ENCODE measurements at places on chromosomes 2 and 18. TPM values are rescaled to one million over a fixed set of nuclear protein-coding genes. Genes with fewer than 3 reads are reported as not detected.

DNA sequence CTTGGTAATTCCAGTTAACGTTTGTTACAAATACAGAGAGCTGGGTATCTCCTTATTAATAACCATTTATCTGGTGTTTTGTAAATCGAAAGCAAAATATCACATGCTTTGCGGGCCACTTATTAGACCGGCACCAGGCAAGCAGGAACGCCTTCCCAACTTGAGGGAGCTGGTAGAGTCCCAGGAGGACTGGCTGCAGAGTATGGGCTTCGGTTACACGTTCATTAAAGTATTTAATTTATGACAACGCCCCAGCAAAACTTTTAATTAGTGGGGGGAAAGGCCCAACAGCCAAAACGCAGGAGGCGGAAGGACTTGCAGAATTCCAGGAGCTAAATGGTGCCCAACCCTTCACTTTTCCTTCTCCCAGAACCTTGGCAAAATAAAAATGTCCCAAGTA is 3.7 kb downstream of the SMAD7 start:
- DNase-seq, result no peak

DNA sequence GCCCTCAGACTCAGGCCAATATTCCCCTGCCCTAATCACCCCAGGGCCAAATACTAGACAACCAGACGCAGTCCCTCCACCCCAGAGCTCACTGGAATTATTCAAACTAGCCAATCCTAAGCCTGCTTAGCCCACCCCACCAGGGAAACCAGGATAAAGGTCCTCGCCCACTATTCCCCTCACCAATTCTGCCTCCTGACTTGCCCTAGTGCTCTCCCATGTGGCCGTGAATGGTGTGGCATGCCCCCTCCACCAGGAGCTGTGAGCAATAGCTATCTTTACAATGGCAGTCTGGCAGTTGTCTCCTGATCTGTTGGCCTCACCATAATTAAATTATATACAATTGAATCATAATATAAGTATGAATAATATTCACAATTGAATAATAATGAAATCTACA is 42.3 kb downstream of the FAM124B start:
- DNase-seq, result no peak

GRCh38 chr2:232896111-232896510 is 26.0 kb downstream of the SNORC start:
- DNase-seq, result no peak

DNA sequence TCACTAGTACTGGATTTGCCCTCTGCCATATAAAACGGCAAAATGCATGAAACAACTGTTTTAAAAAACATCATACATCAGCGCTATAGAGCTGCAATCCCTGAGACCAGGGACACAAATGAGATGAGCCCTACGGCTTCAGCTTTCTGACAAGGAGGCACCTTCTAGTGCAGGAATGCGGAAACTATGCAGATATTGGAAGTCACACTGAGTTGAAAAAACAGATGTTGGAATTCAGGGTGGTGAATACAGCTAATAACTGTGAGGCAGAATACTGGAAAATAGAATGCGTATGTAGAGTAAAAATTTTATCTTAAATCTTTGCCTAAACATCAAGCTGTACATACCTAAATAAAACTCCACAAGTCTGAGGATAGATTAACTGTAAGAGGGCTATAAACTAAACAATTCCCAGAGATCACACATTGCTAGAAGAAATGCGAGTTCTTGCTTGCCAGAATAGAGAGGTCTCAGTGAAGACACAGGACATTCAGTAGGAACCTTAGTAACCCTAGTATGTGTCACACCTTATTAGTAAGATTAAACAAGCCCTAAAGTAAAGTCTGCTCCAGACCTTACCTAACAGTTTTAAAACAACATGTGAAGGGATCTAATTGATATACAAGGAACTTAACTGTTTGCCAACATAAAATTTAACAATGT is 541.4 kb upstream of the DDX18 start:
- DNase-seq, result no peak

GRCh38 chr2:110925479-110925878 is 193.1 kb downstream of the ACOXL start:
- DNase-seq, result no peak

- DNase-seq, result no peak
Measured at GRCh38 chr2:159557437-159558034, 58.8 kb downstream of the BAZ2B start.

- DNase-seq, result no peak
Measured at GRCh38 chr2:214960677-214961076, 151.2 kb upstream of the BARD1 start.

DNA sequence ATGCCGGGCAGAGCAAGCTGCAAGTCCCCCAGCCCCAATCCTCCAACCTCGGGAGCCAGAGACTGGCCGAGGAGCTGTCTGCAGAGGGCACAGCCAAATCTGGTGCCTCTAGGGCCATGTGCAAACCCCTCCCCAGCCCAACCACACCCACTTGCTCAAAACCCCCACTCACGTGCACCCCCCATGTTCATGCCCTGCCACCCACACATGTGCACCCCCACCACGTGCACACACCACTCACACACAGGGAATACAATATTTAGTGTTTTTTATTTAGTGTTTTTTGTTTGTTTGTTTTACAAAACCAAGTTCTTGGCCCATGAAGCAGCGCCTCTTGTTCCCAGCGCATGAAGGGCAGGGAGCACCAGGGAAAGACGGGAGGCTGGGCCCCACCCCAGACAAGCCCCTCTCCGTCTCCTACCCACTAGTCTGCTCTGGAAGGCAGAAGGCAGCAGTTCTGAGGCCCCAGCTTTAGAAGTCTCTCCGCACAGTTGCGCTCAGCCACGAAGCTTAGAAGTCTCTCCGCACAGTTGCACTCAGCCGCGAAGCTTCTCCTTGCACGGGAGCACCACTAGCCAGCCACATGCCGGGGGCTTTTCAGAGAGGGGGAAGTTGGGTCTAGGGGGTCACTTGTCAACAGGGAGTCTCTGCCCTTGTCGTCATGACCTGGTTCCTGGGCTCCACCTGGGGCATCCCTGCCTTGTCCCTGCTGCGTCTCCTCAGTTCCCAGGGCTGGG is 276.1 kb upstream of the HDAC4 start:
- no peak for DNase-seq

GRCh38 chr18:70371908-70372307 is 83.1 kb downstream of the SOCS6 start:
- no peak for DNase-seq

GRCh38 chr2:200430017-200430416 is 79.9 kb downstream of the KCTD18 start:
- DNase-seq, result no peak

- no peak for DNase-seq
Measured at GRCh38 chr2:159571540-159572260, 44.6 kb downstream of the BAZ2B start.

GRCh38 chr2:224875153-224875552 is 159.0 kb upstream of the CCDC195 start:
- DNase-seq, result no peak

GRCh38 chr2:28423856-28424605 is 31.4 kb downstream of the FOSL2 start:
- no peak for DNase-seq

DNA sequence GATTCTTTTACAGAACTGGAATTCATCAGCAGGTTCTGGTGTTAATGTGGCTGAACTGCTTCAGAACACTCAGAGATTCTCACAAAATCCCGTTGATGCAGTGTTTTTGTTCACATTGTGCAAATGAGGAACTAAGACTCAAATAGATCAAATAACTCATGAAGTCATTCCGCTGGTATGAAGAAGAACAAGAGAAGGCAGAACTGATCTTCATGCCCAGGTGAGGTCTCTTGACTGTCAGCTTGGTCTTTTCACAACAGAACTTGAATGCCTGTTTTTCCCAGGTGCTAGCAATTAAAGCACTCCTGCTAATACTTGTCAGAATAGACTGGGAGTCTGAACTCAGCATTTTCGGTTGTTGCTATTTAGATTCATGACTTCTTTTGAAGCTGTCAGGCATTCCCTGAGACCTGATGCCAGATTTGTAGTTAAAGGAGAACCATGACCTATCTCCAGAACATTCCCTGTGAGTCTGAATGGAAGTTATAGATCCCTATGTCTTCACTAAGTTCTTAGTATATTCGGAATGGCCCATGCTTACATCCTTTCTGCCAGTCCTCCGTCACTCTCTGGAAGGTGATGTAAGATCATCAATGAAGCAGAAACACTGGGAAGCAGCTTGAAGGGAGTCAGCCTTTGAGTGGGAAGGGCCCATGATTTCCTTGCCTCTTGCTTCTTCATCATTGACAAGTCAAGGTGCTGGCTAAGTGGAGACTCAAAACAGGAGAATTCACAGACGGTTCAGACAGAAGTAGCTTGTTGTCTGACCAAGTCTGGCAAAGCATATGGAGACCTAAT is 155.7 kb downstream of the MTCL1 start:
- DNase-seq, result no peak

GRCh38 chr2:69099541-69099940 is 86.6 kb downstream of the ANTXR1 start:
- no peak for DNase-seq

GRCh38 chr2:20543469-20544152 is 96.7 kb downstream of the RHOB start:
- DNase-seq, result no peak

DNA sequence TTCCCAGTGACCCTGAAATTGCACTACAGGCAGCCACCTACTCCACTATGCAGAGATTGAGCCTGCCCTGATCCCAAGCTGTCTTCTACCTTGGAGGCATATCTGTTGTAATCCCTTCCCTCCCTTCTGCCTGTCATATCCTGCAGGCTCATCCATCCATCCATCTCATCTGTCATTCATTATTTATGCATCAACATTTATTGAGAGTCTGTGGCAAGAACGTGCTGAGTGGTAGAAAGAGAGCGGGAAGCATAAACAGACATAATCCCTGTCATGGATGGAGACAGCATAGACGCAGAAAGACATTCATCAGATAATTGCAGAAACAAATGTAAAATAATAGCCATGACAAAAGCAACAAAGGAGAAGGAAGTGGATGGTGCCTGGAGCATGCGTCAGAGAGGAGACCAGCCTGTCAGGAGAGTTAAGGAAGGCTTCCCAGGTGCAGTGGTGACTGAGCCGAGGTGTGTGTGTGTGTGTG is 110.7 kb upstream of the STPG4 start:
- DNase-seq, result no peak

GRCh38 chr2:41886145-41886664 is 161.6 kb upstream of the PKDCC start:
- no peak for DNase-seq

GRCh38 chr18:47391665-47392064 is 140.2 kb upstream of the SKOR2 start:
- DNase-seq, result no peak

- DNase-seq, result no peak
Measured at GRCh38 chr2:43305012-43305411, 78.6 kb upstream of the ZFP36L2 start.

DNA sequence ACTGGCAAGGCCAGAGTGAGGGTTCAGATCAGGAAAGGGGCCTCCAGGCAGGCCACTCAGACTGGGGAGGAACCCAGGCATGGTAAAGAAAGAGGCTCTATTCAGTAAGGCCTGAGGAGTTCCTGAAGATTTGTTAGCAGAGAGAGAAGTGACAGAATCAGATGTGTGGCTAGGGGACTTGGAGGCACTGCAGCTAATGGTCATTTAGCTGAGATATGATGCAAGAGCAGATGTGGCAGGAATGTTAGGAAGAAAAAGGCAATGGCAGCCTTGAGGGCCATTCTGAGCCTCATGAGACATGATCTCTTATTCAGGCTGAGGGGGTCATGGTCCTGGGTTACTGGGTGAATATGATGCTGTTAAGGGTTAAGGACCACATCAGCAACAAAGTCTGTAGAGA is 73.4 kb downstream of the CCDC93 start:
- no peak for DNase-seq

GRCh38 chr2:233546774-233547173 is 19.8 kb downstream of the USP40 start:
- no peak for DNase-seq

DNA sequence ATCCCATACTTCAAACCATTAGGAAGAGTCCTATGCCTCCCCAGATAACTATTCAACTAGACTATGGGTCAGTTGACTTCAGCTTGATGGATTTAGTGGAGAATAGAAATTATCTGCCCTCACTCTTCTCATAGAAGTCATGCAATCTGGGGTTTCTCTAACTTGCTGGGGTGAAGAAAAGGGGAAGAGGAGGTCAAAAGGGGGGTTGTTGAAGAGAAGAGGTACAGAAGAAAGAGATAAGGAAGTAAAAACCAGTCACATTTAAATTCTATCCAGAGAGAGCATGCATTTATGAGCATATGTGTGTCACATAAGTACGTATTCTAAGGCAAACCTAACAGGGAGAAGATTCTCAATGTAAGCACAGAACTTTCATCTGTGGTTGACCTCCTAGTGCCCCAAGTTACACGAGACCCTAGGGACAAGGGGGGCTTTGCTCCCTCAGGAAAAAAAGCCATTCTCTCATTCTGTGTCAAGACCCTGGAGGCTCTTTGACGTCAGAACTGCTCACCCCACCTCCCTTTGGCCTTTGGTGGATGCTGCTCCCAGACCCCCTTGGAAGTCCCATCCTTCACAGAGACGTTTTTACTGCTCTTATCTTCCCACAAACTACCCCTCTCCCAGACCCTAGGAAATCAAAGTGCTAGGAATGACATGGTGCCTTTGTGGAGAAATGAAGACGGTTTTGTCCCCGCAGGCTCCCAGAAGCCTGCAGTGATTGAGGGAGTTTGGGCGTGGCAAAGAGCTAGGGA is 236.8 kb upstream of the TNP1 start:
- DNase-seq, result no peak

DNA sequence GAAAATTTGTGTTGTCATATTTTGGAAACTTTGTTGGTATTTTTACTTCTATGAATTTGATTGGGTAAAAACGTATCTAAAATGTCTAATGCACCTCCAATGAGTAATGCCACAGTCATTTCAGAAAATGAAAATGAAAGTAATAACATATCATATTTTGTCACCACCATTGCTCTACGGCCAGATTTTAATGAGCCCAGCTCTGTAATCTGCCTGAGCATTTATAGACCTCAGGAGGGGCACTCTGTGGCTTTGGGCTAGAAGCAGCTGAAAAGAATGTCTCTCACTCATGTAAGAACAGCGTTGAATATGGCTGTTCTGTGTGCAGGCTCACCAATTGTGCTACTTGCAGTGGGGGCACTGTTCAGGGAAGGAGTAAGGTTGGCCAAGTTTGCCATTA is 32.7 kb upstream of the ABCA12 start:
- no peak for DNase-seq

- DNase-seq, result no peak
Measured at GRCh38 chr2:217075268-217076057, 215.6 kb upstream of the TNP1 start.

Gene DNAJC27
- 7.3 TPM for total RNA-seq

Gene THADA
- total RNA-seq, result 19.3 TPM

Gene DSG1
- not detected for total RNA-seq

Gene HADHB
- total RNA-seq, result 60.8 TPM

Gene C2orf68
- 28.8 TPM for total RNA-seq

Gene RBM44
- 2.4 TPM for total RNA-seq

Gene ALPG
- total RNA-seq, result not detected

Measured in activated naive CD4-positive, alpha-beta T cell treated with anti-CD3 and anti-CD28 coated beads, Interleukin-2, amount 50 U/mL, for 72 hours (primary cell).